ENCODE measurements at places on chromosomes 7 and 10. TPM values are rescaled to one million over a fixed set of nuclear protein-coding genes. Genes with fewer than 3 reads are reported as not detected.

DNA sequence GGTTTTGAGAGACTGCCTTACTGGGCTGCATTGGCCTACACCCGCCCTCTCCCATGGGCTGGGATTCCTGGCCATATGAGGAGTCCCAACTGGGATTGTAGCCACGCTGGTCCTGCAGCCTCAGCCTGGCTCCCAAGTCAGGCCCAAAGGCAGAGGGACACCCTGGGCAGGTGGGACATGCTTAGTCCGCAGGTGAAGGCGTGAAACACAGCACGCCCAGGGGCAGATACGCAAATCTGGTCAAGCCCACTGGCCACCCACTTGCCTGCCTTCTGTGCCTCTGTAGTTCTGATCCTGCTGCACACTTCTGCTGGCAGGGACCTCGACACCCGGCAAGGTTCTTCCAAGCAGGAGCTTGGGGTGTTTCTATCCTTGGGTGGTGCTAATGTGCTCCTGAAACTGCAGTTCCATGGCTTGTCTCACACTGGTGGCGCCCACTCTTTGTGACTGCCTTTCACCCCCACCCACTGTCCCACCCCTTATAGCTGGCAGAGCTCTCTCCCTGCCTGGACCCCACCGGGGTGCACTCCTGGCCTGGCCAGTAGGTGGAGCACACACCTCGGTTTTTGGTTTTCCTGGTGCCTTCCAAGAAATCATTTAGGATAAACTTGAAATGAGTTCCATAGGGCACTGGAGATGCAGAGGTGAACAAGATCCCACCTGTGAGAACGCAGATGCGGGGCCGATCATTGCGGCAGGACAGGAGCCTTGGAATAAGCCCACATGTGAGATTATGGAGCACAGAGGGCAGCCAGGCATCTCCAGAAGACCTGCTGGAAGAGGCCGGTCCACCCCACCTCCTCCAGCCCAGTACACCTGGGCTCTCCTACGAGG is 47.9 kb downstream of the MKI67 start:
- H3K4me1 ChIP-seq: no peaks in the 10 kb centered on the region
- no peak overlapping the region for H3K27ac ChIP-seq
- H3K4me3 ChIP-seq: no peak overlapping the region
- no peaks in the 10 kb centered on the region for H3K27me3 ChIP-seq

- no peaks in the 10 kb centered on the region for H3K36me3 ChIP-seq
- no peak overlapping the region for H3K27ac ChIP-seq
- H3K4me1 ChIP-seq: no peaks in the 10 kb centered on the region
- no peak overlapping the region for H3K4me3 ChIP-seq
- H3K27me3 ChIP-seq: no peaks in the 10 kb centered on the region
- DNase-seq: no peak
Measured at GRCh38 chr7:18128846-18129245, 101.2 kb upstream of the PRPS1L1 start.

DNA sequence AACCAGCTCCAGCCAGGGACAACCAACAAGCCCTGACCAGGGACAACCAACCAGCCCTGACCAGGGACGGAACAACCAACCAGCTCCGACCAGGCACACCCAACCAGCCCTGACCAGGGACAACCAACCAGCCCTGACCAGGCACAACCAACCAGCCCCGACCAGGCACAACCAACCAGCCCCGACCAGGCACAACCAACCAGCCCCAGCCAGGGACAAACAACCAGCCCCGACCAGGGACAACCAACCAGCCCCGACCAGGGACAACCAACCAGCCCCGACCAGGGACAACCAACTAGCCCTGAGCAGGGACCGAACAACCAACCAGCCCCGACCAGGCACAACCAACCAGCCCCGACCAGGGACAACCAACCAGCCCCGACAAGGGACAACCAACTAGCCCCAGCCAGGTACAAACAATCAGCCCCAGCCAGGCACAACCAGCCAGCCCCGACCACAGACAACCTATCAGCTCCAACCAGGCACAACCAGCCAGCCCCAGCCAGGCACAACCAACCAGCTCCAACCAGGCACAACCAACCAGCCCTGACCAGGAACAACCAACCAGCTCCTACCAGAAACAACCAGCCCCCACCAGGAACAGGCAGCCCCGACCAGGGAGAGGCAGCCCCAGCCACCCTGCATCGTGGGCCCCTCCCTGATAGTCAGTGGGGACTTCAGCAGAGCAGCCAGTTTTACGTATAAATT is 56.4 kb downstream of the PROSER2 start:
- no peak for DNase-seq
- peaks cover 31% of the 10 kb centered on the region for H3K36me3 ChIP-seq
- no peak overlapping the region for H3K4me3 ChIP-seq
- H3K27ac ChIP-seq: peak overlapping the region; percentile 60

DNA sequence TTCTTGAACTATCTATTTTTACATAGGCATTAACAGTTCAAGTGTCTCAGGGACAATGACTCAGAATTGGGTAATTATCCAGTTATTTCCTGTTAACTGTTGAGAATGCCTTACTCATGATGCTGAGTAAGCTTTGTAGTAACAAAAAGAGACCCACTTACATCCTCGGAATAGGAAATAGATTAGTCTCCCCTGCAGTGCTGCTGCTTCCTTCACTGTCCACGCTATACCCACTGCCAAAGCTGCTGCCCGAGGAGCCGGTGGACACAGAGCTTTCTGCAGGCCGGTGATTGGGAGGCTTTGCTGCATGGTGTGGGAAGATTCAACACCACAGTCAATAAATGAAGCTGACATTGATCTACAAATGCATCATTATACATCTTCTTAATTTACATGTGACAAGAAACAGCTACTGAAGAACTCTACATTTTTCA is 357.1 kb downstream of the PCLO start:
- DNase-seq: peak; percentile 95
- H3K4me1 ChIP-seq: peaks cover 25% of the 10 kb centered on the region
- H3K36me3 ChIP-seq: no peaks in the 10 kb centered on the region
- H3K27me3 ChIP-seq: no peaks in the 10 kb centered on the region

DNA sequence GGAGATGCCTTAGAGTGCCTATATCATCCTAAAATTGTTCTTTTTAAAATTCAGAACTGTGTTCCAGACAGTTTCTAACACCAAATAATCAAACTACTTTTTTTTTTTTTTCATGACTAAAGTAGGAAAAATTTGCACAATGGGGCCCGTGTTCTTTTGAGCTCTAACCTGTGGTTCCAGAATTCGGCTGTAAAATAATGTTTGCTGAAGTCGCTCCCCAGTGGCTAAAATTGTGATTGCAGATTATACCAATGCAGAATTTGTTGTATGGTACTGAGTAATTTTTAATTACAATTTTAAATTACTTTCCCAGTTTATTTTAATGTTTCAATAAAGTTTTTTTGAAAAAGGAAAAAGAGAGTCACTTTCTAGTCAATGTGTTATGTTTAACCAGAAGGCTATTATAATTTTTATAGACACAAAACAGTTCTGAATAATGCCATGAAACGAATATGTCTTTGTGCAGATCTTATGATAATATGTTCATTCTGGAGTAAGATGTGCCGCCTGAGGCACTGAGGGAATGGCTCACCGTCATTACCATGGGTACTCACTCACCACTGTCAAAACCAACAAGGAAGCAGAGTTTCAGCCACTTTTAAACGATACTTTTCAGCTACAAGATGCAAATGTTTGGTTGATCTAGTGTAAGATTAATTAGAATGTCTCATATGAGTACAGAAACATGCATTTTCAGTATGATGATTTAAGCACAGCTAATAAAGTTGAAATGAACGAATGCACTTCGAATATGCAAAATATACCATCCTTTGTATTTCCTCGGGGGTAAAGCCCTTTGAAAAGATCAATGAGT is 173.6 kb downstream of the PRKCQ start:
- peak; percentile 52 for DNase-seq
- no peak overlapping the region for H3K27ac ChIP-seq
- H3K27me3 ChIP-seq: peaks cover 32% of the 10 kb centered on the region

DNA sequence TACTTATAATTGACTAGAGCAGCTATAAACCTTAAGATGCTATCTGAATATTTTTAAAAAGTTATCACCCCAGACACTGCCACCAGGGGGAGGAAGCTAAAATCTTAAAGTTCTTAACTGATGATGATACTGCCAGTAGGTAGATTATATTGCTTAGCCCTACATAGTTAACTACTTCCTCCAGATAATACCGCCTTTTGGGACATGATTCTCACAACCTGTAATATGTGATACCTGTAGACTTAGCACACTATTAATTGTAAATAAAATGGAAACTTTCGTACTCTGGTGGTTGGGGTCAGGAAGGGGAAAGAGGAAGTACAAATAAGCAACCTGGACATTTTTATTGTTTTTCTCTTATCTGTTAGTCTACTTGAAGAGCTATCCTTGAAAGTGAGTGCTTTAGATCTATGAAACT is 268.9 kb downstream of the ADK start:
- H3K27ac ChIP-seq: peak overlapping the region; percentile 83
- H3K27me3 ChIP-seq: no peaks in the 10 kb centered on the region
- H3K36me3 ChIP-seq: no peaks in the 10 kb centered on the region
- peaks cover 41% of the 10 kb centered on the region for H3K4me1 ChIP-seq

DNA sequence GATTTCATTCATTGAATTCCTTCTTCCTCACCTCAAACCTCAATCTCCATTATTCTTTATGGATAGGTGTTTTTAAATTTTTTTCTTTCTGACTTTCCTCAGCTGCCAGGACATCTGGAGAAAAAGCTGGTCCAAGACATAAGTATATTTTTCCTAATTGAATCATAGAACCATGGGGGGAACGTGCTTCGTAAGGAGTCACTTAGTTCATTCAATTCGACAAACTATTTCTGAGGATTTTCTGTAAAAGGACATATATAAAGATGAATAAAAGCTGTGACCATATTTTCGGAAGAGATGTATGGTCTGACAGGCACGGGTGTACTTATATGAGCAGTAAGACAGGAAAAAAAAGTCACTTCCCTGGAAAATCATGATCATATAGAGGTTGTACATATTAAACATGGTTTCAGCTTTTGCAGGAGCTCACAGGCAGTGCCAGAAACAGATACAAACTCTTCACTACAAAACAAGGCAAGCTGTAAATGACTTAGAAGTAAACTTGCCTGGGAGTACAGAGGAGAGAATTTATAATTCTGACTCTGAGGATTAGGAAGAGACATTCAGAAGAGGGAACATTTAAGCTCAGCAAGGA is 88.2 kb upstream of the EGR2 start:
- no peaks in the 10 kb centered on the region for H3K36me3 ChIP-seq
- H3K4me3 ChIP-seq: no peak overlapping the region
- no peak for DNase-seq
- H3K4me1 ChIP-seq: no peaks in the 10 kb centered on the region

- no peak for DNase-seq
- H3K27ac ChIP-seq: no peak overlapping the region
- peaks cover 37% of the 10 kb centered on the region for H3K4me1 ChIP-seq
- no peaks in the 10 kb centered on the region for H3K27me3 ChIP-seq
- no peaks in the 10 kb centered on the region for H3K36me3 ChIP-seq
Measured at GRCh38 chr10:63477927-63478326, 12.2 kb upstream of the JMJD1C start.

DNA sequence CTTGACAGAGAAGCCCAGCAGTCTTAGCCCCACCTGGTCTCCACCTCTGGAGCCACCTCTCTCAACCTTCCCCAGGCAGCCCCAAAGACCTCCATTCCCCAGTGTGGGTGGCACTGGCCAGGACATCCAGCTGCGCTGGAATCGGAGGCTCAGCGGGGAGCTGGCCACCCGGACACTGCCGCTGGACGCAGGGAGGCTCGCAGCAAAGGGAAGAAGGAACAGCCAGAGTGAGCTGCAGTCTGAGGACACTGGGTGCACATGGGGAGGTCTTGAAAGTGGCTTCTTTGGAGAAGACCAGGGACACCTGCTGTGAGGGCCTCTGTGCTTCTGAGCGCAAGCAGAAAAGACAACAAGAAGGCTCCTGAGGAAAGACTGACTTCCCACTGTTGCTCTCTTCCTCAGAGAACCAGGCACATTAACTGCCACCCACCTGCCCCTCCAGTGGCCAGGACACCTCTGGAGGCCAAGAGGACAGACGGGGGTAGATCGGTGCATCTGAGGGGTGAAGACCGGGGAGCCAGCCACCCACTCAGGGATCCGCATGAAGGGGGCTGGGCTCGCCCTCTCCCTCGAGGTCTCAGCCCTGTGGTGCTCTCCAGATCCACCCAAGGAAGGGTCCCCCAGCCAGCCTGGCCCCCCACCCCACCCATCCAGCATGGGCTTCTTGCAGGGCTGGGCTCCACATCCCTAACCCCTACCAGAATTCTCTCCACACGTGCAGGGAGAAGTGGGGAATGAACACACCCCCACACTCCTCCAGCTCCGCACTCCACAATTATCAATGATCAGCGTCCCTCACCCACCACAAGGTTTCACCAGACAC is 1.8 kb downstream of the CAMK2B start:
- H3K4me1 ChIP-seq: no peaks in the 10 kb centered on the region
- no peak for DNase-seq
- no peak overlapping the region for H3K27ac ChIP-seq
- H3K27me3 ChIP-seq: peaks cover 36% of the 10 kb centered on the region

DNA sequence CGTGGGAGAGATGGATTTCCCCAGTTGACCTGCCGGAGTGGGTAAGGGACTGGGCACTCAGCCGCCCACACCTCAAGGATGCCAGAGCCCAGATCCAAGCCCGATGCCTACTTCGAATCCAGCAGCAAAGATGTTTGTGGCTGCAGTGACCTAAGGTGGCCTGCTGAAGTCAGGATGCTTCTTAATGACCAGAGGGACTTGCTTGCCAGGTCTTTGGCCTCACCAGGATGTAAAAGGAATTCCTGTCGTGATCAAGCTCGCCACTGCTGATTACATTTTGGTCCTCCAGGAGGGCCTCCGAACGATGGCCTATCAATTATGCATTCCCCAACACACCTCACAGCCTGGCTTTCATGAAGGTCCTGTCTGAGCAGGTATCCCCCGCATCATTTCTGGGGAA is 349.5 kb upstream of the ZMIZ1 start:
- no peak for DNase-seq
- H3K4me1 ChIP-seq: no peaks in the 10 kb centered on the region

DNA sequence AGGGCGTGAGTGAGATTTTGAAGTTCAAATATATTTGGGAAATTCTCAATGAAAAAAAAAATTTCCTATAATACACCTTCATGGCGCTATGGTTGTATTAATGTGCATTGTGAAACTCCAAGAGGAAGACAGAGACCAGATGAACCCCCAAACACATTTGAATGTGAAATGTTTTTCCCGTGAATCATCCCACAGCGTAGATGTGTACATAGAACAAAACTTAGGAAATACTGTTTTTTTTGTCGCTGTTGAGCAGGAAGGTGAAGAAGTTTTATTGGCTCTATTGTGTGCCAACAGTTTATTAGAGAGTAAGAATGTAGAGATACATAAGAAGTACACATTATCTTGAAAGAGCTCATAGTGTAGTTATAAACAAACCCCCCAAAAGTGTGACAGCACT is 134.0 kb downstream of the KCND2 start:
- no peak for DNase-seq
- no peaks in the 10 kb centered on the region for H3K27me3 ChIP-seq
- no peaks in the 10 kb centered on the region for H3K4me1 ChIP-seq
- no peak overlapping the region for H3K27ac ChIP-seq
- no peak overlapping the region for H3K4me3 ChIP-seq
- no peaks in the 10 kb centered on the region for H3K36me3 ChIP-seq

KLF6 gene
- total RNA-seq: 70.1 TPM

SP8 gene
- total RNA-seq: not detected

NUTM2A gene
- total RNA-seq: 1.1 TPM

C7orf57 gene
- total RNA-seq: not detected

SPAG6 gene
- 0.74 TPM for total RNA-seq

CHST3 gene
- 10.0 TPM for total RNA-seq

ITIH5 gene
- not detected for total RNA-seq

FAM13C gene
- 18.5 TPM for total RNA-seq

TRIL gene
- total RNA-seq: 4.8 TPM

OR13A1 gene
- total RNA-seq: not detected

SH2B2 gene
- 11.3 TPM for total RNA-seq
